ENCODE measurements at places on chromosomes 12 and 14. TPM values are rescaled to one million over a fixed set of nuclear protein-coding genes. Genes with fewer than 3 reads are reported as not detected.

The C12orf54 gene
- not detected for polyA plus RNA-seq

The PTMS gene
- polyA plus RNA-seq = 241 TPM

The MYL2 gene
- polyA plus RNA-seq = not detected

The RD3L gene
- polyA plus RNA-seq = not detected

The KERA gene
- not detected for polyA plus RNA-seq

The APOF gene
- polyA plus RNA-seq = not detected

The C12orf60 gene
- 0.71 TPM for polyA plus RNA-seq

The SYCP3 gene
- polyA plus RNA-seq = not detected

The DPF3 gene
- 3.6 TPM for polyA plus RNA-seq

DNA sequence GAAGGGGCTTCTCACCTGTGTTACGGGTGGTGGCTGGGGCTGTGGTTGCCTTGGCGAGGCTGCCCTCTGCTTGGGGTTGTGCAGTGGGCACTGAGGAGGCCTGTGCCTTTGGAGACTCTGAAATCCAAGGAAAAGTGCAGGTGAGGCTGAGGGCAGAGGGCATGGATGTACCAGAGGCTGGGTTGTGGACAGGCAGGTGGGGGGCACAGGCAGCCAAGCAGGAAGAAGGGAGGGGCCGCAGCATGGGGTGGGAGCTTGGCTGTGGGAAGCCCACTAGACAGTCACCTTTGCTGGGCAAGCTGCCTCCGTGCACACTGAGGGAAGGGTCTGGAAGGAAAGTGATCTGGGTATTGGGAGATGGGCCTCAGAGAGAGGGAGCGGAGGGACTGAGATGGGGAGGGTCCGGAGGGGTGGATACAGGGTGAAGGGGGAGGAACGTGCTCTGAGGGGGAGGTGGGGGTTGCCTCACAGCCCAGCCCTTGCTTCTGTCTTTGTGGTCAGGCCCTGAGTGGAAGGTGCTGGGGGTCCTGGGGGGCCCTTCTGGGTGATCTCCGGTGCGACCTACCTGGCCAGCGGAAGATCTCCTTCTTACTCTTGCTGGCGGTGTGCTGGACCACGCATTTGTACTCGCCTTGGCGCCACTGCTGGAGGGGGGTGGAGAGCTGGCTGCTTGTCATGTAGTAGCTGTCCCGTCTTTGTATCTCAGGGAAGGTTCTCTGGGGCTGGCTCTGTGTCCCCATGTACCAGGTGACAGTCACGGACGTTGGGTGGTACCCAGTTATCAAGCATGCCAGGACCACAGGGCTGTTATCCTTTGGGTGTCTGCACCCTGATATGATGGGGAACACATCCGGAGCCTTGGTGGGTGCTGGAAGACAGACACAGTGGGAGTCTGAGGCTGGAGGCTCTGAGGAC, 318.7 kb downstream of the TMEM121 start:
- DNase-seq = no peak

- no peak for DNase-seq
These were observed 477.1 kb downstream of the FSCB start for GRCh38 chr14:44029933-44030332.

DNA sequence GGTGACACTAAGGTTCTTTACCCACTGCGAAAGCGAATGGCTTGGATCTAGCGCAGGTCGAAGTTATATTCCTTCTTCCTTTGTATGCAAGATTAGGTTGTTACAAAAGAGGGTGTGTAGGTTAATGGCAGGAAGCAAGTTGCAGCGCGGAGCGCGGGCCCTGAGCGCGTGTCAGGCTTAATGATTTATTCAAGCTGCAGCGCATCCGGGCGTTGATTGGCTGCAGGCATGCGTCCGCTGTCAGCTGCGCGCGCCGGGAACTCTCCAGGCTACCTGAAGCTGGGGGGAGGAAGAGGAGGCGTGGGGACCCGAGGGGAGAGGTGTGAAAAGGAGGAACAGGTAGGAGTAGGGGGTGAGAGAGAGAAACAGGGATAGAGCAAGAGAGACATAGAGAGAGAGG, 7.4 kb downstream of the ASCL1 start:
- no peak for DNase-seq

DNA sequence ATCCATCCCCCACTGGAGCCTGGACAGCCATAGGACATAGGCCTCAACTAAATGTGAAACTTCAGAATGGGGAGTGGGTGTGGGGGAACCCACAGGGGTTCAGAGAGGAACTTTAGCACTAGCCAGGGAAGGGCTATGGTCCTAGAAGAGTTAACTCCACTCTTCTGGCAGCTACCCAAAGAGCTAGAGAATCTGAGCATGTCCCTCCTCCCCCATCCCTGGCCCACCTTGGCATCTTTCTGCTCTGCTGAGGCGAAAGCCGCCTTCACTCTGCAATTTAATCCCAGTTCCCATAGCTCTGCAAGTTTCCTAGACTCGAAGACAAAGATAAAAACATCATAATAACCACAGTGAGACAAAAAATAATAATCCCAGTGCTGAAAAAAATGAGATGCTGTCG, 214.7 kb upstream of the RTL1 start:
- no peak for DNase-seq

DNA sequence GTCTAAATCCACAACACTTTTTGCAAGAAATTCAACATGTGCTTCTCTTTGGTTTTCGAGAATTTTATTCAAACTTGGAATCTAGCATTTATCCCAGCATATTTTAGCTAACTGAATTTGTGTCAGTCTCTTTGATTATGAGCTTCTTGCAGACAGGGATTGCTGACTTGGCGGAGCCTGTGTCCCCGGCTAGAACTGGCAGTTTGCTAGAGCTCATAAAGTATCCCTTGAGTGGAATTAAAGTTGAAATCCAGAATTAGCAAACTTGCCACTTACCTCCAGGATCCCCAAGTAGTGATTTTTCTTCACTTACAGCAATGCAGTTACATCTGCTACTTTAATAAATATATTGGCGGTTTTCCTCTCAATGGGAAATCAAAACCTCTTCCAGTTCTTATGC, 306.9 kb downstream of the AACS start:
- DNase-seq = no peak

DNA sequence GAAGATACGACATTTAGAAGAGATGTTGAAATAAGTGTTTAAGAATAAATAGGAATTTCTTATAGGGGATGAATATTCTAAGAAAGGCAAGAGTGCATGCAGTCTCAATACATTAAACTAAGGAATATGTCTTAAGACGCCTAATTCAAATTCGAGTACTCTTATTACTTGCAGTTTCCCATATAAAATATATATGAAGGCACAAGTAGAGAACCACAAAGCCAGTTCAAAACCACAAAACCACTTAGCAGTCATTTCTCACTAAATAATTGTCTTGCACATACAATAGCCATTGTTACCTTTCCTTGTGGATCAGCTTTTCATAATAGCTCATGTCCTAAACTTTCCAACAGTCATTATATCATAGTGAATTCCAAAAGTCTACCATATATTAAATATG, 91.0 kb upstream of the MON2 start:
- no peak for DNase-seq

- no peak for DNase-seq
These were observed 448.4 kb downstream of the DAD1 start for GRCh38 chr14:22140633-22141032.

GRCh38 chr12:44477331-44477980, 398.7 kb downstream of the NELL2 start:
- no peak for DNase-seq

- DNase-seq = peak; percentile 65
These were observed 5.4 kb upstream of the ATP23 start for GRCh38 chr12:57935839-57936512.

DNA sequence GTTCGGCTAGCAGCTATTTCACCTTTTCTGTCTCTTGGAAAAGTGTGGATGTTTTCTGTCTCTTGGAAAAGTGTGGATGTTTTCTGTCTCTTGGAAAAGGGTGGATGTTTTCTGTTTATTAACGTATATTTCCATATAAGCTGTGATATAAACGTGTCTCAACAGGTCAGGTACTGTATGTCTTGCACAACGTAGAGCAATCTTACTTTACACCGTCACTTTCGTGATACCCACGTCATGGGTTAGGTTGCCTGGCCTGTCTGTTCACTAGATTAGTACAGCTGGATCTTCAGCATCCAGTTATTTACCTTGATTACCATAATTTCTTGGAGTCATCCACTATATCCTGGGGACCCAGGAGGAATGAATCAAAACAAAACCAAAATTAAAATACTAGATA, 14.1 kb downstream of the CLEC7A start:
- DNase-seq = no peak

GRCh38 chr12:88870000-88870737, 289.9 kb upstream of the KITLG start:
- DNase-seq = peak; percentile 35

GRCh38 chr12:123942238-123942653, 30.4 kb downstream of the CCDC92 start:
- peak; percentile 24 for DNase-seq

GRCh38 chr14:100383727-100384158, 60.6 kb downstream of the SLC25A47 start:
- DNase-seq = no peak

DNA sequence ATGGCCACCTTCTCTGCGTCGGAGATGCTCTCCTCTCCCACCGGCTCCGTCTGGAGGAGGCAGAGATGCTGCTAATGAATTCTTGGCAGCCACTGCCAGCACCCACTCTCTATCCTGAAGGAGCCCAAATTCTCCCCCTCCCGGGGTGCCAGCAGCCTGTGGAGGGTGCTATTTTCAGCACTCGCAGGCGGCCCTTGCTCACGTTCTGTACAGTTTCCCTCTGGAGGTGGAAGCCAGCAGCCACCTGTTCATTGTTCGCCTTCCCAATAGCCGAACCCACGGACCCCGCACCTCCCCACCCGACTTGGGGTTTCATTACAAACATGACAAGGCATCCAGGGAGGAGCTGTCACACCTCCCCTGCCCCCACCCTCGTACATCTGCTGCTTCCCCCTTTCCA, 27.8 kb downstream of the SNRNP35 start:
- no peak for DNase-seq

- no peak for DNase-seq
These were observed 103.8 kb downstream of the ACSS3 start for GRCh38 chr12:81181691-81182090.

DNA sequence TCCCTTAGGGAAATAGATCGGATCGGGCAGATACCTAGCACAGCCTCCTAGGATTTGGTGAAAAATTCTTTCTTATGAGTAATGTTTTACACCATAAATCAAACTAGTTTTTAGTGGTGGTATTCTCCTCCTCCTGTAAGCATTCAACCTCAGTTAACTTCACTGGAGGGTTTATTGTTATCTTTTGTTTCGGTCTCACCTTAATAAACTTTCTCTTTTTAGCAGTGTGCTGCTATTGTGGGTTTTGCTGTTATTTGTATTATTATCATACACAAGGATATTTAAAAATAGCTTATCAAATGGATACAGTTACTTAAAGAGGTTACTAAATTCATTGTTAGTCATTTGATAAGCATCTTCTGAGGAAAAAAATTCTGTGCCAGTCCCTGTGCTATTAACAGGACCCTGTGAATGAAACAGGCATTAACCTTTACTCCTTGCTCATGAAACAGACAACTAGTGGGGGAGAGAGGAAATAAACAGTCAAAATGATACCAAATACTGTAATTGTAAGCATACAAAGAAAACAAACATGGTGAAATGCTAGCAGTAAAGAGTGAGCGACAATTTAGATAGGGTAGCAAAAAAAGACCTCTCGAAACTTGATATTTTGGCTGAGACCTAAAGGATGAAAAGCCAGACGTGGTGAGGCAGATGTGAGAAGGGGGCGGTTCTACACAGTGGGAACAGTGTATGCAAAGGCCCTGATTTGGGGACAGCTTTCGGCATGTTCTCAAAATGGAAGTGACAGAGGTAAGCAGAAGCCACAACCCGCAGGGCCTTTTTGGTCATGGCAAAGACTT, 178.7 kb upstream of the SOX5 start:
- DNase-seq = no peak

DNA sequence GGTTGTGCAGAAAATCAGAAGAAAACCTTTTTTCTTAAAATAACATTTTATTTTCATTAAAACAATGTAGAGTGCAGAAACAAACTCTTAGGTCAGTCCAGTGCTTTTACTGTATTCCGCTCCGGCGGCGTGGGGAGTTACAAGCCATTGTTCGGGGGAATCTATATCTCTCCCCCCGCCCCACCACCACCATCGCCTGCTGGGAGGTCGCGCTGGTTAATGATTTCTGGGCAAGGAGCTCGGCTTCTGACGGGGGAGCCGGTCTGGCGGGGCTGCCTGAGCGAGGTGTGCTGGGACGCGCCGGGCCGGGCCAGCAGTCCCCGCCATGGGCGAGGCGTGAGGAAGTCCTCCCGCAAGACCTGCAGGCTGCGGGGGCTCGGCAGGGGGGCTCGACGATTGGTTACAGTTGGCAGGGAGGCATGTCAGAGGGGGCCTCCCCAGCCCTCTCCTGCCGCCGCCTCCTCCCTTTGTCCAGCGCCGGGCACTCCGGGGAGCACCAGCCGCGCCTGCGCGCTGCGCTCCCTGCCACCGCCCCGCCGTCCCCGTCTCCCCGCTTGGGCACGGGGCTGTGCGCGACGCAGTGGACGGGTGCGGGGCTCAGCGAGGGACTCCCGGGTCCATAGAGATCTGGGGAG, 1.0 kb upstream of the DUSP6 start:
- DNase-seq = no peak

- DNase-seq = no peak
These were observed 45.2 kb downstream of the FOXN3 start for GRCh38 chr14:89371585-89372511.

DNA sequence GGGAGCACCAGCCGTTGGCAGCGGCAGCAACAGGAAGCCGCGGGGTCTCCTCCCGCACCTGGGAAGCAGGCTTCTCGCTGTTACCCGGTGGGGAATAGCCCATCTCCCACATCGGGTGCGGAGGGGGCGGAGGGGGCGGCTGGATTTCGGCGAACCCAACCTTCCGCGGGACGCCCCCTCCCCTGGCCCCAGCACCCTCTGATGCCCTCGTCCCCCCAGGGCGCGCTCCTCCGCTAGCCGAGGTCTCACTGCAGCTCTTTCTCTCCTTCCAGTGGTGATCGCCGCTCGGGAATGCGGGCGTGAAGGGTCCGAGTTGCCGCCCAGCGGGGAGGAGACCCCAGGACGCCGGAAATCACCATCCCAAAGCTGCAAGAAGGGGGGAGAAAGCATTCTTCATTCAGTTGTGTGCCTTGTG, 303 bp downstream of the SAMD4A start:
- no peak for DNase-seq

GRCh38 chr14:78486621-78487020, 316.4 kb downstream of the NRXN3 start:
- DNase-seq = no peak

GRCh38 chr14:63840981-63841380, 11.8 kb upstream of the SYNE2 start:
- no peak for DNase-seq

GRCh38 chr12:103882861-103883596, 42.0 kb upstream of the NT5DC3 start:
- DNase-seq = no peak

- no peak for DNase-seq
These were observed 387.9 kb downstream of the TMEM117 start for GRCh38 chr12:44223736-44224135.

Data from BJ (cell line).